ENCODE measurements at places on chromosomes 6 and 20.

DNA sequence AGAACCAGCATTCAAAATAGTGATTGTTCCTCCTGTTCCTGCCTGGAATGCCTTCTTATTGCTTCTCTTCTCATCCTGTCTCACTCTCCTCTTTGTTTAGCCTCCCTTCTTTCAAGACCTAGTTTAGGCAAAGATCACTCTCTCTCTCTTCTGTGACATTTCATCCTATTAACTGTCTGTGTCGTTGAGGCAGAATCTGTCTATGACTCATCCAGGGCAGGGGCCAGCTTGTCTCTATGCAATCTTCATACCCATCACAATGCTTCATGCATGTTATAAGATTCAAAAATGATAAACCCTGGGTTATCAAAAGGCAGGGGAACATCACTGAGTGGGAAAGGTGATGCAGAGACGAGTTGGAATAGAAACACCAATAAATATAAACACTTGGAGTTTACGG is 32.2 kb upstream of the FOXA2 start:
- DNase-seq, result no peak

DNA sequence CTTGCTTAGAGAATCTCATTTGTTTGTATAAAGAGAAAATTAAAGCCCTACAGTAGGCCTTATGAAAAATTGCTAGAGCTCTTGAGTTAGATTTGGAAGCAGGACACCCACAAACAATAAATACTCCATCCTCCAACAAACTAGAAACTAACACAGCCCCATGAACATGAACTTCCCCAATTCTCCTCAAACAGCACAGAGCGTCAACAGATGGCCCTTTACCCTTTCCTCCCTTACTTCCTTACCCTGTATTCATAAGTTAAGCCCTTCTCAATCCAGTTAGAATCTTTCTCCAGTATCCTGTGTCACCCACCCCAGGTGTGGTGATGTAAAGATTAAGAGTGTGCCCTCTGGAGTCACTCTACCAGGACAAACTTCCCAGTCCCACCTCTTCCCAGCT is 113.7 kb downstream of the UNC5CL start:
- DNase-seq, result no peak

DNA sequence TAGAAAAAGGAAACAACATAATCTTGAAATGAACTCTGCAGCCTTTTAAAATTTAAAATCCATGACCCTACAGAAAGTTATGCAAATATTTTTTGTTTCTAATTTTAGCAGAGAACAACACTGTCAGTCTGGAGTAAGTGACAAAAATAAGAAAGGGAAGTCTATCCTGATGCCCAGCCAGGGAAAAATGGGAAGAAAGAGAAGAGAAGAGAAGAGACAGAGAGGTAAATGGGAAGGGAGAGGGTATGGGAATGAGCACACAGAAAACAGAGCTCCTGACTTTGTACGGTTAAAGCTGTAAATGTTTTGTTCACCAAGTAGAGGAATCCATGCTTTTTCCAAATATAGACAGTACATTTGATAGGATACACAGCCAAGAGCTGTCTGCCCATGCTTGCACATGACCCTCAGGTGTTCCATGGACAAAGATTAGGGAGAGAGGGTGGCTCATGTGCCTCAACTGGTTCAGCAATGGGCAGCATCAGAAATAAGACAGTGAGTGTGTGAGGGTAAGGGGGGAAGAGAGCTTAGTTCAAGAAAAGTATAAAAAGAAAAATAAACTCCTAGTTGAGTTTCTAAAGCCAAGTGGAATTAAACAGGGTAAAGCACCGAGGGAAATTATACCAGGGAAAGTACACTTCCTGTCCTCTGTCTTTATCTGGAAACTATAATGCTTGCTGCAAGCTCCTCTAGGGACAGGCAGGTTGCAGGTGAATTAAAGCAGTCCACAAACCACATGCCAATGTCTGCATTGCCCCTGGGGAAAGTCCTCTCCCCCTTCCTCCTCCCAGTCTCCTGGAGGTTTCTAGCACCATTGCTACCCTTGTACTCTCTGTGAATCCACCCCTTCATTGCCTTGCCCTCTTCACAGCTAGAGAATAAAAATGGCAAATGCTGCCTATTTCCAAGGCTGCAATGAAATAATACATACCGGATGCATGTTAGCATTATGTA is 30.0 kb downstream of the MAP3K5 start:
- DNase-seq, result no peak

DNA sequence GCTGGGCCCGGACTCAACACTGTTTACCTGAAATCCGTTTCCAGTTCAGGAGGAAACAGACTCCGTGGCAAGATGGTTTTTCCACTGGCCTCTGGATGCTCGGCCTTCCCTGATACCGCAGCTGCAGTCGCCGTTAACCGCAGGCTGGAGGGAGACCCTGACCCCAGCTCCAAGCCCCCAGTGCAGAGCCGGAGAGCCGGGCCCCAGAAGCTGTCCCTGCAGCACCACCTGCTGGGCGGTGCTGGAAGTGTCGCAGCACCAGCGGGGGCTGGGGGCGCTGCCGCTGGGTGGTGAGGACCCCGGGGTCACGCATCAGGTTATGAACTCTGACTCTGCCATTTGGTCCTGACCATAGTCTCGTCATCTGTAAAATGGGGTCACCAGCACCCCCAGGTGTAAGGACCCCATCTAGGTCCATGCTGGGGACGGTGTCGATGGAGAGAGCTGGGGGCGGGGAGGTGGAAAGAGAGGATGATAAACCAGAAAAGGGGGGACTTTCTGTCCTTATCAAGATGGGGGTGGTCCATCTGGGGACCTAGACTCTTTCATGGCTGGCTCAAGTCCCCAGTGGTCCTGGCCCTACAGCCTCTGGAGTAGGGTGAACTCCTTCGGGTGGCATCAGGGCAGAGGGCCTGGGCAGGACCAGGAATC is 20.8 kb upstream of the CHRNA4 start:
- DNase-seq, result peak; percentile 24

DNA sequence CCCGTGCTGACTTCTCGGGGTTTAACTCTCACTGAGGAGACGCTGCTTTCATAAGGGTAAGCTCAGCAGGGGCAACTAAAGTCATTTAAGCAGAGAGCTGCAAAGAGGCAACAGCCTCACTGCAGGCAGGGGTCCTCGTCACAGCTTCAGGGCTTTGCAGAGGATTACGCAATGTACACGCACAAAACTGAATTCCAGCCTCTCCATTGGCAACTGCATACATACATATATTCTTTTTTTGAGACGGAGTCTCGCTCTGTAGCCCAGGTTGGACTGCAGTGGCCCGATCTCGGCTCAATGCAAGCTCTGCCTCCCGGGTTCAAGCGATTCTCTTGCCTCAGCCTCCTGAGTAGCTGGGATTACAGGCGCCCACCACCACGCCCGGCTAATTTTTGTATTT is 2.4 kb downstream of the GMEB2 start:
- no peak for DNase-seq

DNA sequence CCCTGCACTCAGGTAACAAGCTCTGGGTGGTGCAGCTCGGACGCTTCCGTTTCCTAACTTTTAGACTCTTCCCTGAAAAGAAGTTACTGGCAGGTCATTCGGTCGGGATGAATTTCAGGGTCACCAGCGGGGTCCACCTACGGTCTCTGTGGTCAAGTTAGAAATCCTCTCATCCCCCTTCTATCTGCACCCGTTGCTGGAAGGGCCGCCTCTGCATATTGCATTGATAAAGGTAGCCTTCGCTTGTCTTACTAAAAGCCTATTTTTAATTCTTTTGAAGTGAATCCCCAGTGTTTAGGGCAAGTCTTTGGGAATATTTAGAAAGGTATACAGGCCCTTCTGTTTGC is 47.3 kb downstream of the LRRN4 start:
- no peak for DNase-seq

DNA sequence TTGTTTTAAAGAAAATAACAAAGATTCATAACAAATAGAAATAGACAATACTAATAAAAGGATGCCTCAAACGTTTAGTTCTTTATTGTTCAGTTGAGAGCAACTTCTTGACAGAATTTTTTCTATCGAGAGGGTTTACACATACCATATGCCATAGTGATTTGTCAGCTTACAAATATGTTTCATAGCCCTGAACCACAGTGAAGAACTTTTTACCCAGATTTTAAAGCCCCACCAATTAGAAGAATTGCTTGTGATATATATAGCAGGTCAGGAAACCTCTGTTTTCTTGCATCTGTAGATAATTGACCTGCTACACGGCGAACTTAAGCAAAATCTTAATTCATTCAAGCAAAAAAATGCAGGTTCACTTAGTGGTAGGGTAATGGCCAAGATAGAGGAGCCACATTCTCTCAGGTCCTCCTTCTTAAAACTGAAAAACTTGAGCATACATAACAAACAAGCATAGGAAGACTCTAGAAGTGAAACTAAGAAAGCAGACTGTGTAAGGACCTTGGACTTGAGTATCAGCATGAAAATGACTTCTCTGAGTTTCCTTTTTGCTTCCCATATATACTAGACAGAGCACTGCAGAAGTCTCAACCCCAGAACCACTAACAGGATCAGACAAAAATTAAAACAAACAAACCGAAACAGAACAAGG is 39.5 kb downstream of the CRISP1 start:
- DNase-seq, result no peak

DNA sequence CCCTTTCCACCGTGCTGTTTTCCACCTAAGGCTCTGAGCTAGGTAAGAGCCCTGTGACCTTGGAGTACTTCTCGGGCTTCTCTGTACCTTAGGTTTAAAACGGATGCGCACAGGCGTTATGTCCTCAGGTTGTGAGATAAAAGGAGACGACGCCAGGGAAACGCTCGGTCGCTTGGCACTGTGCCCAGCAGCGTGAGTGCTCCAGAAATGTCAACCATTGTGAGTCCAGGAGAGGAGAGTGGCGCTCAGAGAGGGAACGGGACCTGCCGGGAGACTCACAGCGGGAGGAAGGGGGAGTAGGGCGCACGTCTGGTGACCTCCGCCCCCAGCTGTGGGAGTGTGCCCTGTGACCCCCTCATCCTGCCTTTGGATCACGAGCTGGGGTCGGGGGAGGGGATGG is 33.8 kb upstream of the SCRT2 start:
- DNase-seq, result no peak

- no peak for DNase-seq
These were observed 479 bp downstream of the SLC39A7 start for GRCh38 chr6:33201147-33201545.

DNA sequence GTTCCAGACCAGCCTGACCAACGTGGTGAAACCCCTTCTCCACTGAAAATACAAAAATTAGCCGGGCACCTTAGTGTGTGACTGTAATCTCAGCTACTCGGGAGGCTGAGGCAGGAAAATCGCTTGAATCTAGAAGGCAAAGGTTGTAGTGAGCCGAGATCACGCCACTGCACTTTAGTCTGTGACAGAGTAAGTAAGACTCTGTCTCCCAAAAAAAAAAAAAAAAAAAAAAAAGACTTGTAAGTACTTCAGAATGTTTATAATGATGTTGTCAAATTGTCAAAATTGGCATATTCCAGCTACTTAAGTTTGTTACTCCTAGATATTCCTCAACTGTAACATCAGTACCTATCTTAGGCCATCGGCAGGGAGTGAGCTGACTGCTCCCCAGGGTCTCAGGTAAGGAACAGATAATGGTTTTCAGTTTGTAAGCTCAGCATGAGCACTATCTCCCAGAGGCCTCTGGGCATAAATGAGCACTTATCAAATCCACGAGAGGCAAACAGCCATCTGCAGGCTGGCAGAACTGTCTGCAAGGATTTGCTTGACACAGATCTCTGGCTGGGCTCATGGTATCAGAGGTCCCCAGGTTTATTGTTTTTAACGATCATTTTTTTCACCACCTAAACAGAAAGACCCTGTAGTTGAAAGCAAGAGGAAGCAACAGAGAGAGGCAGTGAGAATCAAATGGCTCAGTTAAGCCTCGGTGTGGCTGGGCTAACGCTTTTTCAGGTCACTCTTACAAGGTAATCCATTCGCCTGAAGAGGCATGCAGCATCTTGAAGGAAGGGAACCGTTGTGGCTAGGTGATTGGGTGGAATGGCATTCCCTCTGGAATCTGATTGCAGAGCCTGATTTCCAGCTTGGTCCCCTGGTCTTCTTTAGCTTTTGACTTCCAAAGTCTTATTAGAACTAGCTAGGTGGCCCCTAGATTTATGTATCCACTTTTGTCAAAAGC is 115.9 kb downstream of the LY86 start:
- DNase-seq, result no peak

- DNase-seq, result no peak
These were observed 14.0 kb downstream of the DCBLD1 start for GRCh38 chr6:117496383-117496990.

DNA sequence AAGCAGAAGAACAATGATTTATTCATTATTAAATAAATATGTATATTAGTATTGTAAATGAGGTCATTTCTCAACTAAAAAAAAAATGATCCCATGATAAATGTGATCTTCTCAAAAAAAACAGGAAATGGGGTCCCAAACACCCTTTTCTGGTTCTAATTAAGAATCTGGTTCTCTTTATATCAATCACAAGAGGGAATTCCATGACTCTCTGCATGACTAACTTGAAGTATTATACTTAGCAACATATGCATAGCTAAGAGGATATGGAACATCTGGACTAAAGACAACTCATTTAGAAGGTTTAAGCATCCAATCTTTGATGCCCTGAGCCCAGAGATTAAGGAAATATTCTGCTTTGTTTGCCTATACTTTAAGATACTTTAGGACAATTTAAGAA is 89.7 kb upstream of the EMILIN3 start:
- no peak for DNase-seq

- no peak for DNase-seq
These were observed 142.4 kb upstream of the SLC24A3 start for GRCh38 chr20:19070026-19070425.

DNA sequence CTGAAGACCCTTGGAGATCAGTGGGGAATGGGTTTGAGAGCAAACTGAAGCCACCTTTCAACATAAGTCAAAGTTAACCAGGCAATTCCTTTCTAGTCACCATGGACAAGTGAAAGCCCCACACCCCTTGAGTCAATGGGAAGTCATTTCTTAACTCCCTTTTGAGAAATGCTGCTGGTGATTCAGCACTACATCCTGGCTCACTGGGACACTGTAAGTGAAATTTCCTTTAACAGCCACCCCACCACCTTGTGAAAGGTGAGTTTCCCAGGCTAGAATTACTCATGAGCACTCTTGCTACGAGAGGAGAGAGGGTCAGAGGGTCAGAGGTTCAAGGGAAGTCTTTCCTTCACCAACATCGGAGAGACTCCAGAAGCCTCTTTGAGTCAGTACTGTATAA is 93.3 kb upstream of the MARCKS start:
- DNase-seq, result no peak

DNA sequence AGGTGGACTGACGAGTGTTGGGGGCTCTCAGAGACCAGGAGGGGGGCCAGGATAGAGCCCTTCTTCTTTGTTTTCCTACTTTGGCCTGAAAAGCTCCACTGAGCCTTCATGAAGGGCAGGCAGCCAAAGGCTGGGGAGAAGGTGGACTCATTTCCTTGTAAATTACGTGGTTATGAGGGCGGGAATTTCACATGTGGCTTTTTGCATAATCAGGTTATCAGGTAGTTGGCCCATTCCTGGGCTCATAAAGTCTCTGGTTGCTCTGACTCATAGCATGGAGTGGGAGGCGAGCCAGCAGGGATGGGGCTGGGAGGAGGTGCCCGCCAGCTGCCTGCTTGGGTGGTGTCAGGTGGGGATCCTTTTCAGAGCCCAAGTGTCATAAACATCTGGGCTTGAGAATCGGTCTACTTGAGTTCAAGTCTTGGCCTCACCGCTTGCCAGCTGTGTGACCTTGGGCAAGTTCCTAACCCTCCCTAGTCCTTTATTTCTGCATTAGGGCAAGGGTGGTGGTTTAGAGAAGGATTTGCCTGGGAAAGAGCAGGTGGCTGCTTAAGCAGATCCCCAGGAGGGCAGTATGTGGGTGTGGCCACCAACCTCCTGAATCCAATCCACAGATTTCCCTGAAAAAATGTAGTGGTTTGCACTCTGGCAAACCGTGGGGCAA is 26.5 kb upstream of the RNF24 start:
- DNase-seq, result no peak

Data from activated CD4-positive, alpha-beta T cell treated with anti-CD3 and anti-CD28 coated beads for 1 hour (primary cell).